HFFc6 (cell line): ENCODE measurements at places on chromosomes 11 and 22. TPM values are rescaled to one million over a fixed set of nuclear protein-coding genes. Genes with fewer than 3 reads are reported as not detected.
A peak's percentile ranks its signal among the peaks of the same experiment; 100 is the strongest.

DNA sequence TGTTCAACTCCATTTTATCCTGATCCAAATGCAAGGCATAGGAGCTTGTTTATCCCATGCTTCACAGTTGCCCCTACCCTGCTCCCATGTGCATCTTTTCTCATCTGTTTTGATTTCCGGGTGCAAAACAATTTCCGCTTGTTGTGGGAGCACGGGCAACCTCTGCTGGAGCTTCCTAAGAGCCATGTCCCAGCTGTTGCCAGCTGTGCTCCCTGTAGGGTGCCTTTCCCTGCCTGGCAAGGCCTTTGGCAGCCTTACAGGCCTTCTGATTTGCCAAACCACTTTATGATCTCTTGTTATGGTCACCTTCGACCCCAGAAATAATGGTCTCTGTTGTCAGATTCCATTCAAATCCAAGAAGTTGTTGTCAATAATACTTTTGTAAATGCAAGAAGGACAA, 1038.5 kb downstream of the OPCML start:
- no peak for DNase-seq

DNA sequence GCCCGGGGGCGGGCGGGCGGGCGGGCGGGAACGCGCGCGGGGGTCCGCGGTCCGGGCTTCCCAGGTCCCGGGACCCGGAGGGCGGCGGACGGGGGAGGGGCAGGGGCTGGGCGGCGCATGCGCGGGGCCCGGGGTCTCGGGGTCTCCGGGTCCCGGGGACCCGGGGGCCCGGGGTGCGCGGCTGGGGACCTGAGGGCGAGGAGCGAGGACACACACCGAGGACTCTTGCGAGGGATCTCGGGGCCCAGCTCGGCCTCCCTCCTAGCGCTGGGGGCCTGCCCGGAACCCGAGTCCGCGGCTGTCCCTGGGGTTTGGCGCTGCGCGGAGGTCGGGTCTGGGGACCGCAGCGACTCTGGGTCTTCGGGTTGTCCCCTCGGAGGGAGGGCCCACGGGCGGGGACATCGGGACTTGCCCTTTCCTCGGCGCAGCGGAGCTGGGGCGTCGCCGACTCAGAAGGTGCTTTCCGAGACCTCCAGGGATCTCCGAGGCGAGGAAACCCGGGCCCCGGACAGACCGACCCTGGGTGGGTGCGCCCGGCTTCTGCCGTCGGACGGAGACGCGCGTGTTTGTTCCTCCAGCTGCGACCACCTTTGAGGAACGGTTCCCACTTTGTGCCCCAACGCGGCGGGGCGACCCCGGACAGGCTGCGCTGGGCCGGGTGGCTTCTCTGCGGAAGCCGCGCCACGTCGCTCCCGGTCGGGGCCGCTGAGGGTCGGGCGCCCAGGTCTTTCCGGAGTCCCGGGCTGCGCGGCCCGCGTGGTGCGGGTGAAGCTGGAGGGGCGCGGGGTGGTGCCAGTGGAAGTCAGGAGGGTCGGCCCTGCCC, 540 bp downstream of the PPARA start:
- no peak for DNase-seq

DNA sequence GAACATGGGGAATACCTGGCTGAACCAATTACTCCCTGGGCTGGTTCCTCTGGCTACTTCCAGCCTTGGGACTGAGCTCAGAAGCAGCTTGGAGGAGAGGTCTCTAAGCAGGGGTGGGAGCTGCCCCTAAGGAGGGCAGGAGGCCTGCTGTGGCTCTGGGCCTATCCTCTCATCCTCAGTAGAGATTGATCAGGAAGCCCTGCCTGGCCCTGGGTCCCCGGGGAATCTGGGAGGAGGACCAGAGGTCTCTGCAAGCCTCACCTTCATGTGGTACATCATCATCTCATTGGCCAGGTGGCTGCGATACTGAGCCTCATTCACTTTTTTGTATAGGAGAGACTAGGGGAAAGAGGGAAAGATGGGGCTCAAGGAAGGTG, 91.1 kb downstream of the PDE2A start:
- no peak for DNase-seq

DNA sequence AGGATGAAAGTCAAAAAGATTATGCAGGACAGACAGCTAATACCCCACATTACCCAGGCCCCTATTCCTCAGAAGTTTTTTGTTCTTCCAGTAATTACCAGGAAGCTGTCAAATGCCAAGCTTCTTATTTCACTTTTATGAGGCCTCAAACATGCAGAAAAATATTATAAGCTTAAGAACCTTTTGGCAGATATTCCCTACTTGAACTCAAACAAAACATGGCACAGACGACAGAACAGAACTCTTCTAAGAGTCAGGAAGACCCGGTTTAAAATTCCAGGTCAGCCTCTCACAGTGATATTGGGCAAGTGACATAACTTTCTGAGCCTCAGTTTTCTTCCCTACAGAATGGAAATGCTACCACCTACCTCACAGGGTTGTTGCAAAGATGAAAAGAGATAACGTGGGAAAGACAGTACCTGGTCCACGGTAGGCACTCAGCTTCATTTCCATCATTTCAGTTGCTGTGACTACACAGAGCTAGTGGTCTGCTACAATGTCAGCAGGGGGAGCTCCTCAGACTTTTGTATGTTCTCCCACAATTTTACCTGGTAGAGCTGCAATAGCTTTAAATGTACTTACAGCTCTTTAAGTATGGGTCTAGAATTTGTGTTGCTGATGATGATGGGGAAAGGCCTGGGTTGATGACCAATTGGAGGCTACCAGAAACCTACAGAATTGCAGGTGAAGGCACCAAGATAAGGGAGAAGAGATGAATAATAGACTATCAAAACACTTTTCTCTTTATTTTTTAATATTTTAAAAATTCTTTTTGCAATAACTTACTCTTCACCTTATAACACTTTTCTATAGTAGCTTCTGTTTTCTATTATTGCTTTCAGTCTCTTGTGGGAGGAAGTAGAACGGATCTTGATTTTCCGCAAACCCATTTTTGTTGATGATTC, 98.3 kb upstream of the CHRM4 start:
- DNase-seq: peak; percentile 39

Gene AMOTL1
- 38.1 to 56.7 TPM (median 47.8 TPM) in 3 replicates for total RNA-seq

Gene MS4A1
- not detected in 3 replicates for total RNA-seq
